ENCODE measurements at places on chromosomes 16 and 17.

- DNase-seq = peak; percentile 7
These were observed 11.5 kb downstream of the SLX4 start for GRCh38 chr16:3599922-3600321.

DNA sequence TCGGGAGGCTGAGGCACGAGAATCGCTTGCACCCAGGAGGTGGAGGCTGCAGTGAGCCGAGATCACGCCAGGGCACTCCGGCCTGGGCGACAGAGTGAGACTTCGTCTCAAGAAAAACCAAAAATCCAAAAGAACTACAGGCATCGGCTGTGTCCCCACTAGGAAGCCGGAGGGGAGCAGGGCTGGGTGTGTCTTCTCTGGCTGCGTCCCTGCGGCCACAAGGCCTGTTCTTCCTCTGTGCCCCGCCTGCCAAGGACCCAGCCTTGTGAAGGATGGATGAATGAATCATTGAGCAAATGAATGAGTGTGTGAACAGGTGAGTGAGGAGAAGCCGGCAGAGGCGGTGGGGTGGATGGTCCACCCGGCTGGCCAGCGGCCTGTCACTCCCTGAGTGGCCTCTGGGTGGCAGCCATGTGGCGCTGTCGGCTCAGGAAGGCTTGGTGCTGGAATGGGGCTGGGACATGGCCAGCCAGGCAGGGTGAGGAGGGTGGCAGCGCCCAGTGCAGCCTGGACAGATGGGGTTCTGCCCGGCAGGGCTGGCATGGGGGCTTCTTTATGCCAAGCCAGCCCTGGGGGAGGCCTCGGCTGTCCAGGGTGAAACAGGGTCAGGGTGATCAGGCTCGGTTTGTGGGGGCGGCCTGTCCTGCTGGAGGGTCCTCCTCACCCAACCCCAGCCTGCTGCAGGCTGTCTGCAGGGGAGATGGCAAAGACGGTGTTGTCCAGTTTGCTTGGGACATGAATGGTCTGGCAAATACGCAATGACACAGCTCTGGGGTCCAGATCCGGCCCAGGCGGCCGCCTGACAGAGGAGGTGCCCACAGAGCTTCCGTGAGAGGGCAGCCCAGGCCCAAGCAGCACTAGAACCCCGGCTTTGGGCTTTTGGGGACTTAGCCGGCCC, 21.7 kb downstream of the SLC25A10 start:
- DNase-seq = peak; percentile 99

DNA sequence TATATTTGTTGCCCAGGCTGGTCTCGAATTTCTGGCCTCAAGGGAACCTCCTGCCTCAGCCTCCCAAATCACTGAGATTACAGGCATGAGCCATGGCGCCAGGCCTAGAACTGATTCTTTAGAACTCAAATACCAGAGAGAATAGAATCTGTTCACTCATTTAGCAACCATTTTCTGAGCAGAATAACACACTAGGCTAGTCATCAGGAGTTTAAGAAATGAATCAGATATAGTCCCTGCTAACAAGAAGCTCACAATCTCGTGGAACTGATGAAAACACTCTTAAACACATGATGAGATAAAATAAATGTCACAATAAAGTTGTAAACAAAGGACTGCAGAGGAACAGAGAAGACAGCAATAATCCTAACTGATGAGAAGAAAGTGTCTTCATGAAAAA, 55.8 kb upstream of the ADCY9 start:
- DNase-seq = no peak

DNA sequence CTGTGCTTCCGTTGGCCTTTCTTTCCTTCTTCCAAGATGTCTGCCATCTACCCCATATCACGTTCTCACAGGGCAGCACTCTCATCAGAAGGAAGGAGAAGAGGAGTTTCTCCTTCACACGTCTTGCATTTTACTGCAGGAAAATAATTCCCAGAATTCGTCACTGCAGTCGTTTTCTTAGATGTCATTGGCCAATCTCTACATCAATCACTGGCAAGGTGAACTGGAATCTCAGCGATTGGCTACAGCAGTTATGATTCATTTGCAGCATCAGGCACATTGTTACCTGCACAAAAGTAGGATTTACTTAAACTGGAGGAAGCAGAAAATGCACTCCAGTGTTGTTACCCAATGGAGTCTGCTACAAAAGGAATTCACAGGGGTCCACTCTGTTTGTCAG, 277.2 kb upstream of the RBFOX1 start:
- DNase-seq = no peak

GRCh38 chr17:76150712-76151622, 9.9 kb upstream of the FOXJ1 start:
- DNase-seq = no peak

- DNase-seq = peak; percentile 22
These were observed 24.0 kb downstream of the GGA3 start for GRCh38 chr17:75237100-75238014.

GRCh38 chr17:59620518-59621259, 994 bp downstream of the CLTC start:
- peak; percentile 41 for DNase-seq

DNA sequence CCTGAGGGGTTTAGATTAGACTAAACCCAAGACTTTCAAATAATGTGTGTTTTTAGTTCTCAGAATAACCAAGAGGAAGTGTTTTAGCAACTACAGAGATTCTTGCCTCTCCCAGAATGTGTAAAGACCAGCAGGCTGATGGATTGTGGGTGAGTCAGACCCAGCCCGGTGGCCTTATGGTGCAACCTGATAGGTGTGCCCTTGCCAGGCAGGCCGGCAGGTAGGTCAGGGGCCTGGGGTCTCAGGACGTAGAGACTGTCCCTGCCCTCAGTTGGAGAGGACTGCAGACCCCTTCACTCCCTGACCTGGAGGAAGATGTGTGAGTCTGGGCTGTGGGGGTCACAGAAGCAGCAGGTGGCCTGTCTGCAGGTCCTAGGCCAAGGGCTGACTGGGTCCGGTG, 47.2 kb upstream of the ACSF3 start:
- no peak for DNase-seq

DNA sequence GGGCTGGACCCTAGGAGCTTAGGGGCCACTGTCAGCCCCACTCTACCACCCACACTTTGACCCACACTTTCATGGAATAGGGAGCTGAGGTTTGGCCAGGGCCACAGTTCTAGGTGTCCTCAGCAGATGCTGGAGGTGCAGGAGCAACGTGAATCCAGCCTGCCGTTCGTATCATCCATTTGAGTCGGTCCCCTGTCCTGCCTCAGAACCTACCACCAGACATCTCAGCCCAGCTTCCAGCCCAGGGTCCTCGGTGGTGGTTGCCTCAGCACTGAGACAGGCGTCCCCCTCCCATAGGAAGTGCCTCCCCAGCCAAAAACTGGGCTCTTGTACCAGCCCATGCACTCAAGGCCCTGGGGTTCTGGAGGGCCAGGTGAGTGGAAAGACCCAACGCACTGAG, 359 bp upstream of the ITGAE start:
- peak; percentile 27 for DNase-seq

DNA sequence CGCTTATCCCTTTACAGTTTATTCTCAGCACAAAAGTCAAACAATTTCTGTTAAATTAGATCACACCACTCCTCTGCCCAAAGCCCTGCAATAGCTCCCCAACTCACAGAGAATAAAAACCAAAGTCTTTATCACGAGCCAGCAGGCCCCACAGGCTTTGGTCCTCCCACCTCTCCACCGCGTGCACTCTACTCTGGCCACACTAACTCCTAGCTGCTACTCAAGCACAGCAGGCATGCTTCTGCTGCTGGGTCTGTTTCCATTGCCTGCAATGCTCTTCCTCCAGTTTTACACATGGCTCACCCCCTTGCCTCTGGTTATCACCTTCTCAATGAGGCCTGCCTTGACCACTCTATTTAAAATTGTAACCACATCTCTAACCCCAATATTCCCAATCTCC, 27.6 kb downstream of the HELZ start:
- DNase-seq = no peak

- no peak for DNase-seq
These were observed 576.2 kb downstream of the CDH8 start for GRCh38 chr16:61460020-61460419.

DNA sequence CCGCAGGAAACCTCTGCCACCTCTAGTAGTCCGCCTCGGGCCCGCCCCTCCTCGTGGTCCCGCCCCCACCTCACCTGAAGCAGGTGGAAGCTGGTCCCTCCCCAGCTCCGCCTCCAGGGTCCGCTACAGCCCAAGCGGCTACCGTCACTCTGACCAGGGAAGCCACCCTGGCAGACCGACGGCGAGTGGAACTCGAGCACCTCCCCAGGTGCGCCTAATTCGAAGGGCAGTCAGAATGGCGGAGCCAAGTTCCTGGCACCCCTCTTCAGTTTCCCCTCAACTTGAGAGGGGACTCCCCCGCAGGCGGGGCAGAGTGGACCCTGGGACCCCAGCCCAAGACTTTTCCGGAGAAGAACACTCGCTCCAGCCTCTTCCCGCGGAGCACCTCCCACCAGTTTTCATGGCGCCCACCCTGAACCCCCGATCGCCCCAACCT, 507 bp downstream of the FHOD1 start:
- peak; percentile 97 for DNase-seq

GRCh38 chr17:68987966-68988365, 32.8 kb upstream of the ABCA8 start:
- DNase-seq = no peak

GRCh38 chr17:8935191-8935590, 30.3 kb downstream of the PIK3R5 start:
- DNase-seq = no peak

DNA sequence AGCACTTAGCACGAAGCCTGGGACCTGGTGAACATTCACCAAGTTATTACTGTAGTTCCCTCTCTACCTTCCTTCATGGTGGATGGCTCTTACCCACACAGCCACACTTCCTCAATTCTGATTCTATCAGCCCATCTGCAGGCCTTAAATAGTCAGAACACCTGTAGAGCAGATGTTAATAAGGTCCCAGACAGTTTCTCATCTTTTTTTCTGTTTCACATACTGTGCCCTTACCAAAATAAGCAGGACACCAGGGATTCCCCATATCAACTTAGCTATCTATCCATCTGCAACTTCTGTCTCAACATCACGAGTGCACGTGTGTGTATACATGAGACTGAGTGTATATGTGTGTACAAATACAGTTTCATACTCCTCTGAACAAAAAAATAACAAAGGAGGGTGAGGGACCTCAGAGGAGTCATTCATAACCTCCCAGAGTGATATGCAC, 2.8 kb downstream of the RECQL5 start:
- DNase-seq = no peak

DNA sequence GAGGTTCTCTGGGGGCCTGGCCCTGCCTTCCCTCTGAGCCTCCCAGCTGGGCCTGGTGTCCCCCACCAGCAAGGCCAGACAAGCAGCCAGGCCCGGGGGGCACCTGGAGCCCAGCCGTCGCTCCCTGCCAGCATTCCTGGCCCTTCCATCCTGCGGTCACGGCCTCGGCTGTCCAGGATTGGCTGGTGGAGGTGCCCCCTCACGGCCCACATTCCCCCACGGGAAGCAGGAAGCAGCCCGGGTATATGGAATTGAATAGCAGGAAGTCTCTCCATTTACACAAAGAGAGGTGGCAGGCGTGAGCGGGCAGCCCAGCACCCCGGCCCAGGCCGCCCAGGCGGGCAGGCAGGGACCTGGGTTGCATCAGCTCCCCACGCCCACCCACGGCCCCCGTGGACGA, 14.5 kb downstream of the TRAF7 start:
- DNase-seq = no peak

GRCh38 chr16:65153365-65154105, 31.7 kb upstream of the CDH11 start:
- DNase-seq = no peak

GRCh38 chr17:63955232-63955631, 17.5 kb downstream of the SCN4A start:
- DNase-seq = no peak
